ENCODE measurements at places on chromosomes 6 and 20.

DNA sequence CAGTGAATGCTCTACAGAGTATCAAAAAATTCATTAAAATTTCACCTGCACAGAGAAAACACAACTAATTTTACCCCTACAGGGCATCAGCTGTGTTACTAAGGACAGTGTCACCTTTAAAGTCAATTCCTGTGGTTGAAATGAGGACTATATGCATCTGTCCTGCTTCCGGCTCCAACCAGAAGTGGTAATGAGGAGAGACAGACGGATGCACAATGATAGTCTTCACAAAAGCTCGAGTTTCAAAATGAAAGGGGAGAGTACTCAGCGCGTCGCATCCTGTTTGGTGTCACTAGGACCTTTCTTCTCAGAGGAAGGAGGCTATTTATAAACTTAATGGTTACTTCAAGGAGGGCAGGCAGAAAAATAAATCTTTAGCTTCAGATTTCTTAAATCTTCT is 86.5 kb downstream of the LYRM4 start:
- DNase-seq: no peak

DNA sequence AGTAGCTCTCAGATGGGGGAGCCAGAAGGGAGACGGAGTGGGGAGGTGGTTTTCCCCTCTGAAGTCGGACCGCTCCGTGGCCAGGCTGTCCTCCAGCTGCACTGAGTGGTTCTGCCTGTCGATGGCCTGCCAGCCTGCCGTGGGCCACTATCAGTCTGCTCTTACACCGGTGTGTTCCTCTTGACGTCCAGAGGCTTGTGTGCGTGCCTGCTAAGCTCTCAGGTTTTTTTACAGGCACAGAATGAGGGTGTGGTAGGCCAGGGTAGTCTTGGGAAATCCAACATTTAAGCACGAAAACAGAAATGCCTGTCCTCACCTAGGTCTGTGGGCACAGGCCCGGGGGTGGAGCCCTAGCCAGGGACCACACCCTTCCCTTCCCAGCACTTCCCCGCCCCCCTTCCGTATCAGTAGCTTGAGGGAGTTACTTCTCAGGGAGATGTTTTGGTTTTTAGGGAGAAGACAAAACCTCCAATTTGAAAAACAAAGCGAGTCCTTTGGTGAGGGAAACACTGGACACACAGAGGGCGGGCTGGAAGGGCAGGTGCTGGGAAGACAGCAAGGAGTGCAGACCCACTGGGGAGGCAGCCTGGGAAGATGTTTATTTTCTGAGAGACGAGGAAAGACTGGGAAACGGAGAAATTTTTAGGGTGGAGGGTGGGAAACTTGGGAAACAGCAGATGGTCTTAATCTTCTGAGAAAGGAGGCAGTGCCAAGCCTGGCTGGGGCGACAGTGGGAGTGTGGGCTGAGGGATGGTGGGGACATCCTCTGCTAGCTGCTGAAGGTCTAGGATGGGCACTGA is 106.5 kb downstream of the LY86 start:
- no peak for DNase-seq

- DNase-seq: no peak
Measured at GRCh38 chr20:21490105-21490504, 23.8 kb downstream of the NKX2-2 start.

- DNase-seq: peak; percentile 13
Measured at GRCh38 chr20:63624486-63624885, 2.4 kb downstream of the GMEB2 start.

DNA sequence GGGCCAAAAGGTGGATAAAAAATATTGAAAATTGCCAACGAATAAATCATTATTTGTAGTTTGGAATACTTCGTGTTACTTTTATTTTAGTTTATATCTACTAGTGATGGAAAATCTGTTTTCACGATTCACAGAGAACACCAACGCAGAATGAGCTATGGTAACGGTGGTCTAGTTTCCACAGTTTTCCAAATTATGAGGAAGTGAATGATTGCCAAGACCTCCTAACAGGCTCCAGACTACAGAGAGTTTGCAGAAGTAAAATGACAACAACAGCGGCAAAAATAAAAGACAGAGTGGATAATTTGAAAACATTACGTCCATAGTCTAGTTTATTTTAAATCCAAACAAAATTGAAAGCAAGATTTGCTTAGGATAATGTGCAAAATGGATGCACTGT is 57.0 kb upstream of the AIG1 start:
- DNase-seq: no peak

GRCh38 chr6:38713812-38714211 is 1.3 kb upstream of the DNAH8 start:
- DNase-seq: no peak

DNA sequence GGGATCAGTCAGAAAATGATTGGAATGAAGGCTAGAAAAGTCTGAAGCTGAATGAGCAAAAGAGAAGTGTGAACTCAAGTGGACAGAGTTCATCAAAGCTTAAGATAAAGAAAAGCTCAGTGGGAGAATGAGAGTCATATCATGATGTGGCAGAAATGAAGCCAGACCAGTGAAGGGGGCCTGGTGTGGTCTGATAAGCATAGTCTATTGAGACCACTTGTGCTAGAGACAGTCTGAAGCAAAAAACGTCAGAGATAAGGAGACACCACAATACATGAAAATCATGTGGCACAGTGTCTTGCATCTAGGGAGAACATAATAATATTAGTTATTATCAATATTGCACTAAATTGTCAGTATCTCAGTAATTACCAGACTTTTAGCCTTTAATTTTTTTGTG is 601.5 kb downstream of the UTRN start:
- no peak for DNase-seq

GRCh38 chr20:43900496-43900895 is 14.2 kb upstream of the TOX2 start:
- no peak for DNase-seq

- DNase-seq: no peak
Measured at GRCh38 chr6:130367767-130368166, 1.9 kb downstream of the TMEM200A start.

DNA sequence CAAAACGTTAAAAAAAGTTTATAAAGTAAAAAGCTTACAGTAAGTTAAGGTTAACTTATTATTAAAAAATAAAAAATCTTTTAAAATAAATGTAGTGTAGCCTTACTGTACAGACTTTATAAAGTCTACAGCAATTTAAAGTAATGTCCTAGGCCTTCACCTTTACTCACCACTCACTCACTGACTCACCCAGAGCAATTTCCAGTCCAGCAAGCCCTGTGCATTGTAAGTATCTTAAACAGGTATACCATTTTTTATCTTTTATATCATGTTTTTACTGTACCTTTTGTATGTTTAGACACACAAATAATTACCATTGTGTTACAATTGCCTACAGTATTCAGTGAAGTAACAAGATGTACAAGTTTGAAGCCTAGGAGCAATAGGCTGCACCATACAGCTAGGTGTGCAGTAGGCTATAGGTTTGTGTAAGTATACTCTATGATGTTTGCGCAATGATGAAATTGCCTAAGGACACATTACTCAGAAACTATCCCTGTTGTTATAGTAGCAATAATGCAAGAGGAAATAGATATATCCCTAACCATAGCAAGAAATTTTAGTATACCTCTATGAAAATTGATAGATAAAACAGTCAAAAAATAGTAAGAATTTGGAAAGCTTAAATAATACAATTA is 39.5 kb downstream of the FBXO5 start:
- no peak for DNase-seq

- no peak for DNase-seq
Measured at GRCh38 chr6:130105996-130106704, 87.8 kb downstream of the L3MBTL3 start.

DNA sequence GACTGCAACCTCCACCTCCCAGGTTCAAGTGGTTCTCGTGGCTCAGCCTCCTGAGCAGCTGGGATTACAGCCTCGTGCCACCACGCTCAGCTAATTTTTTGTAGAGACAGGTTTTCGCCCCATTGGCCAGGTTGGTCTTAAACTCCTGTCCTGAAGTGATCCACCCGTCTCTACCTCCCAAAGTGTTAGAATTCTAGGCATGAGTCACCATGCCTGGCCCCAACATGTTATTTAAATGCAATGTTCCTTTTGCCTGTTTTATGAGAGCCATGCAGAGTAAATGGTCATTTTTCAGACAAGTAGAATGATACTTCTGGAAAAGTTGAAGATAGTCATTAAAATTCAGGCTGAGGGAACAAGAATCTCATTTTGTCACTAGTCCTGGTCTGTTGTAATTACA is 43.8 kb upstream of the RPS6KA2 start:
- DNase-seq: no peak

DNA sequence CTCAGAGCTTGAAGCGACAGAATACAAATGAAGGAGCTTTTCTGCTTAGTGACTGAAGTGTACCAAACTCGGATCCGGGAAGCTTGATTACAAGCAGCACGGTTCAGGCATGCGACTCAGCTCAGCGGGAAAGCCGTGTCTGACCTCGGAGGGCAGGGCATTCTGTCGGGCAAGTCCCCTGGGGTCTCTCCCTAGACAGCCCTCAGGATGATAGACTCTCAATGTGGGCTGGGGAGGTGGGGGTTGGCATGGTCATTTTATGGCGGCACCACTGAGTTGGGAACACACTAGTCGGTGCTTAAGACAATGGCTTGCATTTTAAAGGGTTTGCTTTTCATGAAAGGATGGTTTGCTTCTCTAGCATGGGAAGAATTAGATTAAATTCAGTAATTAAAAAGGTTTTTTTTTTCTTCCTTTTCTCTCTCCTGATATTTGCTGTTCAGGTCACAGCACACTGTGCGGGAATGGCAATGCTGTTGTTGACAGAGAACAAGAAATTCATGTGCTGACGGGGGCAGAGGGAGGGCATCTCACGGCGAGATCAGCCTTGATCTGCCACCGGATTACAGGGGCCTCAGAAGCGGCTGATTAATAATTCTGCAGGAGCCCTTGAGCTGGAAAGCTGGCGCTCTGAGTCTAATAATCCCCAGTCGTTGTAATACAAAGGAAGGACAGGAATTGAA is 80.7 kb upstream of the TRAF3IP2 start:
- no peak for DNase-seq

- no peak for DNase-seq
Measured at GRCh38 chr6:135231469-135231844, 50.3 kb downstream of the MYB start.

DNA sequence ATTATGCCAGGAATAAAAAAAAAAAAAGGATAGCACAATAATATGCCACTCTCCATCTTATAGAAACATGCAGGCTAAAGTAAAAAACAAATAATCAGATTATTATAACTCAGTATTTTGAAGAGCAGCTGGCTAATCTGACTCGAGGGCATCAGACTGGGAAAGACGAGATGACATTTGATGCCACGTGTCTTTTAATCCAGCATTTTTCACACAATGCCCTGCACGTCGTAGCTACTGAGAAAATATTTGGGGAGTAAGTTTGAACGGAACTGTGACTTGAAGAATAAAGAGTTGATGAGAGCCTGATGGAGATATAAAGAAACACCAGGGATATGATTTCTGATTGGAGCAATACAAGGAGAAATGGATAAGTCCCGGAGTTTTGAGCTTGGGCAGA is 237.7 kb downstream of the ARID1B start:
- DNase-seq: no peak

- DNase-seq: no peak
Measured at GRCh38 chr6:42522036-42522435, 41.8 kb upstream of the UBR2 start.

GRCh38 chr6:20791944-20792343 is 257.7 kb downstream of the CDKAL1 start:
- DNase-seq: no peak

- DNase-seq: peak; percentile 30
Measured at GRCh38 chr6:6701864-6702263, 113.3 kb downstream of the LY86 start.

GRCh38 chr20:8220716-8221115 is 88.7 kb downstream of the PLCB1 start:
- no peak for DNase-seq

DNA sequence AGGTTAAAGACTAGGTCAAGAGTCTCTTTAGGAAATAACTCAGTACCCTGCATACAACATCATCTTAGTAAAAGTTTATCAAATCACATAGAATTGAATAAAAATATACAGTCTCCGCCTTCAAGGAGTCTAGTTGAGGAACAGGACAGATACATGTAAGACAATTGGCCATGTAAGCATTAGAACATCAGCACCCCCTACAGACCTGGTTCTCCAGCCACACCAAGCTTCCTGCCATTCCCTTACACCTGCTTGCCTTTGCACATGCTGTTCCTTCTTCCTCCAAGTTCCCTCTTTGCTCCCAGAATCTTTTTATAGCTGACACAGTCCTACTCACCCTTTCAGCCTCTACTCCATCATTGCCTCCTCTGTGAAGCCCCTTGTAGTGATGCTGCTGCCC is 187.8 kb upstream of the LRFN2 start:
- DNase-seq: no peak

DNA sequence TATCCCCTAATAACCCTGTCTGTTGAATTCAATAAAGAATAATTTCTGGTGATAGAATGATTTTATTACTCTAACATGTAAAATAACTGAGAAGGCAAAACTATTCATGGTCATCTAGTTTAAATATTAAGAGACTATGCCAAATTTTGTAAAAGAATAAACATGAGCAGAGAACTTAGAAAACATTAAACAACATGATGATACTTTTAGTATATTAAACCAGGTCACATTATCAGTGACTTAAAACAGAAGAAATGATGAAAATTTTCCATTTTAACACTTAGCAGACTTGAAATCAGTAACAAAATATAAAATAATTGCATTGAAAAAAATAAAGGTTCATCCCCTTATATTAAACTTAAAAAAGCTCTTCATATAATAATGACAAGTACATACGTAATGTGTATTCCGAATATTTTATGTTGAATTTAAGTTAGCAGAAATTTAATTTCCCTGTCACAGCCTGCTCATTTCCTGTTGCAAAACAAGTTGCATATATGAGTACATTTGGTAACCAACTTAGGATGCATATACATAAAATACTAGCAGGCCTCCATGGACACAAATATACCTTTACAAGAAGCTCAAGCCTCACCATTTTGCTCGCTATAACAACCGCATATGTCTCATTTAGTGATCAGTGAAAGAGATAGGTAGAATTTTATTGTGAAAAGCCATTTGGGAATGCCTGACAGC is 40.6 kb downstream of the DTNBP1 start:
- no peak for DNase-seq

DNA sequence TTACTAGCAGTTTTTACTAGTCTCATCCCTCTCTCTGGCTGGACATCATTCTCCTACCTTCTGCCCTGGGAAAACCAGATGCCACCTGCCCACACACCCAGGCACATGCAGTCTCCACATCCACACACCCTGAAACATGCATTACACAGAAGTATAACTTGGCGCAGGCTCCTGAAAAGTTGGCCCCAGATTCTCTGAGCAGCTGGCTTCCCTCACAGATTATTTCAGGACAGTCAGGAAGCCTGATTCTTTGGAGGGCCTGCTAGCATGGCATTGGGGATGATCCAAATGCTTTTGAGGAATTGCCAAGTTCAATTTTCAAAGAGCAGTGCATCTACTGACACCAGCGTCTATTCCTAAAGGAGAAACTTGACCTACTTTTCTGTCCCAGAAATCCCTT is 27.8 kb upstream of the KIF16B start:
- no peak for DNase-seq

GRCh38 chr20:46118481-46119020 is 437 bp downstream of the CD40 start:
- DNase-seq: no peak
